ENCODE measurements at places on chromosomes 12 and 14. TPM values are rescaled to one million over a fixed set of nuclear protein-coding genes. Genes with fewer than 3 reads are reported as not detected.

PEBP1 gene
- total RNA-seq: 199 TPM

GPHN gene
- 7.4 TPM for total RNA-seq

KRT2 gene
- not detected for total RNA-seq

CCDC177 gene
- total RNA-seq: not detected

KLHL33 gene
- 0.23 TPM for total RNA-seq

ARMH4 gene
- 8.0 TPM for total RNA-seq

NIN gene
- total RNA-seq: 19.2 TPM

HPD gene
- total RNA-seq: 1.1 TPM

A2M gene
- total RNA-seq: 1.2 TPM

CLEC4D gene
- total RNA-seq: not detected

REM2 gene
- total RNA-seq: 0.08 TPM

VASH1 gene
- total RNA-seq: 2.8 TPM

ATL1 gene
- 0.98 TPM for total RNA-seq

SERPINA6 gene
- total RNA-seq: not detected

CREBL2 gene
- 42.1 TPM for total RNA-seq

ACVRL1 gene
- total RNA-seq: 109 TPM

MUCL1 gene
- total RNA-seq: not detected

ANKRD33 gene
- total RNA-seq: not detected

GDF3 gene
- total RNA-seq: not detected

SYCP3 gene
- total RNA-seq: 0.08 TPM
